Muscle of leg (tissue), 16 donors: ENCODE measurements at places on chromosomes 13 and 19. TPM values are rescaled to one million over a fixed set of nuclear protein-coding genes. Genes with fewer than 3 reads are reported as not detected.
A peak's percentile ranks its signal among the peaks of the same experiment; 100 is the strongest.

- no peak for DNase-seq
Observed at GRCh38 chr13:74090869-74091605, 43.2 kb downstream of the KLF12 start.

DNA sequence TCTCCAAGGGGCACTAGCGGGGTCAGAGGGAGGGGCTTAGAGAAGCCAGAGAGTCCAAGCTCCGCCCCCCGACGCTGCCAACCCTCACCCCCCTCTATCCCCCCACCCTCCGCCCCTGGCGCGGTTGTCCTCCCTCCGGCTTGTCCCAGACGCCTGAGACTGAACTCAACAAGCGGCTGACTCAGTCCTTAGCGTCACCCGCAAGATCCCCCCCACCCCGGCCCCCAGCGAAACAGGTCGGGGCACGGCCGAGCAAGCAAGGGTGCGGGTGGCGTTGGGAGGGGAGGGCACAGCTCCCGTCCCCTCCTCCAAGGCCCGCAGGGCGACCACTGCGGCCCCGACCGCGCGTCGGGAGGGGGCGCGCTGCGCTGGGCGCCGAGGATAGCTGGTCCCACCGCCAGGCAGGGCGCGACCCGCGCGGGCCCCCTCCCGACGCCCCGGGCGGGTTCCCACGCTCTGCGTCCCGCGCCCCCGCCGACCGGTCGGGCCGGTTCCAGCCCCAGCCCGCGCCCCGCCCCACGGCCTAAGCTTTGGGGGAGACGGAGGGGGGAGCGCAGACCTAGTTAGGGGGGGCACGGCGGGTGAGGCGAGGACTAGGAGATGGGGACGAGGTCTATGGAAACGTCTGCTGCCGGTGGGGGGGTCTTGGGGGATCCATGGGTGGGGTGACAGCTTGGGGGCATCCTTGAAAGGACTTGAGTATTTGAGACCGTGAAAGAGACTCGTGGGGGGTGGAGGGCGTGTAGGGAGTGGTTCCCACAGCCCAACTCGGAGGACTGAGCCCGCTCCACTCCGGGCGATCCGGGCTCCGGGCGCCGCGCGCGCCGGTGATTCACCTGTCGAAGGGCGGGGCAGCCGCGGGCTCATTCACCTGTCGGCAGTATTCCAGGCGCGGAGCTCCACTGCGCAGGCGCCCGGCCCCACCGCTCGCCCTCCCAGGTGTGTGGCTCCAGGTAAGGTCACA is 5.1 kb downstream of the NOTCH3 start:
- peak; percentile 60 for DNase-seq

DNA sequence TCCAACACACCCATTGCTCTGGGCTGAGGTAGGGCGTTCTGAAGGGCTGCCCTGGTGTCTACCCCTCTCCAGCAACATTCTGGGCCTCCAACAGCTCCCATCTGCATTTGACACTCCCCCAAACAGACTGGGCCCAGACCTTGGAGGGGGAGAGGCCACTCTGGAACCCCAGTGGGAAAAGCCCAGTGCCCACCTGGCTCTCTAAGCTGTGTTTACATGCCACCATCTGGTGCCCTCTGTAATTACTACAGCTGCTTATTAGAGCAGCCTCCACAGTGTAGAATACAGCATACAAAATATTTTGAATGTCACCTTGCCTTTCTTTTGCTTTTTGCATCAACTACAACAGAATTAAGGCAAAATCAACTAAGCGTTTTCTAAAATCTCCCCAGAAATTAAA is 35.8 kb upstream of the TM9SF2 start:
- DNase-seq, result no peak

- DNase-seq, result peak; percentile 99
Observed at GRCh38 chr19:21568816-21569493, 63.6 kb downstream of the ZNF429 start.

- DNase-seq, result no peak
Observed at GRCh38 chr19:50520822-50521465, 7.2 kb upstream of the ASPDH start.

The PSPN gene
- 1.2 TPM for total RNA-seq

The PHLDB3 gene
- 6.6 TPM for total RNA-seq

The FXYD1 gene
- total RNA-seq, result 152 TPM

The MAB21L1 gene
- 9.0 TPM for total RNA-seq

The FGF21 gene
- not detected for total RNA-seq

The ZNF837 gene
- 1.0 TPM for total RNA-seq
